ENCODE measurements at places on chromosomes 11 and 22.

DNA sequence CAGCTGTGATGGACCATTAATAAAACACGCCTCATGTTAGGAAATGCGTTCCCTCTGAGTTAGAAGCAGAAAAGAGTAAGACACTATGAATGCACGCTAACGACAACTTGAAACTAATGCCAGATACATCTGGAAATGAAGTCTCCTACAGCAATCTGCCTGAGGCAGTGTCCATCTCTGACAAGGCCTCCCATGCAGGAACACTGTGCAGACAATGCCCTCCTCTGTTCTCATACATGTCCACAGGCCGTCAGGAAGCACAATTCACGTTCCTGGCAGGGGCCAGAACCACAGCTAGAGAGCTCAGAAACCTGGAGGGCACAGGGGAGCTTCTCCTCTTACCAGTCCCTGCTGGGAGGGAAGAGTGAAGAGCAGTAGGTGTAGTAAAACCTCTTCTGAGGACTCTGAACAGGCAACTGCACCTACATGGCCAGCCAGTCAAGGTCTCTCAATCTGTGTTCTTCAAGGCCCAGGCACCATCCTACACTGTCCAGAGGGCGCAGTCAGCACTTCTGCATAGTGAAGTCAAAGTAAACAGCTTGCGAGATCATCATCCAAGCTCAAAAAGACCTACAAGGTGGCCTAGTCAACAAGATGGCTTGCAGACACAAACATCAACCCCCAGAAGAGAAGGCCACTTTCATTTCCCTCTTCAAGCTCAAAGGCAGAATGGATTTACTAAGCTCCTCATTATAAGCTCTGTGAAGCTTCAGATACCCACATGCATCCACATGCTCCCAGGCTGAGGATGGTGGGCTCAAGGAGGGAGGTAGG, 41.5 kb upstream of the CYP2D6 start:
- DNase-seq = no peak

GRCh38 chr11:9838229-9838628, 174.4 kb downstream of the SWAP70 start:
- DNase-seq = no peak

- no peak for DNase-seq
Measured at GRCh38 chr11:45894555-45895247, 9.2 kb downstream of the MAPK8IP1 start.

- no peak for DNase-seq
Measured at GRCh38 chr11:57210781-57211180, 26.3 kb downstream of the APLNR start.

- no peak for DNase-seq
Measured at GRCh38 chr11:47994417-47994816, 14.1 kb downstream of the PTPRJ start.

GRCh38 chr22:30809086-30809485, 114.4 kb downstream of the OSBP2 start:
- DNase-seq = no peak

GRCh38 chr11:76602431-76602861, 68.1 kb downstream of the LRRC32 start:
- no peak for DNase-seq

DNA sequence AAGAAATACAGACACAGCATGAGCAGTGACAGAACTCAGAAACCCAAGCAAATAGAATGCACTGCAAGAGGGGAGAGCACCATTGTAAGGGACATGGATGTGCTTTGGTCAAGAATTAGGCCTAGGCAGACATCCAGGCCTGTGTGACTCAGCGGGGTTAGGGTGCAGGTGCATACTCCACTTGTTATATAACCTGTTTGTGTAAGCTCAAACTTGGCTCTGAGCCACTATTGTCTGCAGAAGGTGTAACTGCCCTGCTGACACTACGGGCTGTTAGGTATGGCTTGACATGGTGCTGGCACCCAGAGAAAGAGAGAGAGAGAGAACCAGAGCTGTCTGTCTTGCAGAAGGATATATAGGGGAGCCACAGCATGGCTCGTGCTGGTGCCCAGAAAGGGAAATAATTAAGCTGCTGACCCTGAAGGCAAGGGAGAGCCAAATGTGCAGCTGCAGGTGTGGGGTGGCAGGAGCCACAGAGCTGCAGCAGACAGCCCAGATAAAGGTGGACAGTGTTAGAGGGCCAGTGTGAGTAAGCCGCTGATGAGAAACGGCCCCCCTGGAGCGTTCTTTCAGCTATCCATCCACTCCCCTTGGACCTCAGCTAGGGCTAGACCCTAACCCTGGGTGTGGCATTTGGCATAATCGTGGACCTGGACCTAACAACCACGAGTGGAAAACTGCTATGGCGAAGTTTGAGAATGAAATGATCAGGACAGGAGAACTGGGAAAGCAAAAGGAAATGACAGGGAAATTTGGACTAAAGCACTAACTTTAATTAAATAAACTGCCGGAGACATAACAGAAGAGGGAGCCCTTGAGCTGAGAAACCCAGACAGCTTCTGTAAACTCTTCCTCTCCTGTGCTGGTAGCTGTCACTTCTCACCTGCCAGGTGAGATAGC, 253.0 kb upstream of the CCDC179 start:
- no peak for DNase-seq

DNA sequence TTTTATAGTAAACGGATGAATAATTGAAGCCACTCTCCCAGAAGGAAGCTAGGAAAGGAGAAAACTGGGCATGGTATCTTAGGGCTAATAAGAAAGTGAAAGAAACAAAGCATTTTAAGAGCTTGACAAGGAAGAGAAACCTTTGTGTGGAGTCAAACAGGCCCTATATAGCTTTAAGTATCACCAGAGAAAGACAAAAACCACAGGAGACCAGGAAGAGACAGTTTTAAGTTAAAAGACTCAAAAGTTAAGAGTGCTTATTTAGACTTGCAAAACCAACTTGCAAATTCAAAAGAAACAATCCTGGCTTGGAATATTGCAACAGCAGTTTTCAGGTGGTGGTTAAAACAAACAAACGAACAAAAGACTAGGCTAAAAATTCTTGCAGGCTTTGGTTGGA, 3.4 kb downstream of the PAK1 start:
- DNase-seq = no peak

- no peak for DNase-seq
Measured at GRCh38 chr22:28989912-28990311, 71.7 kb downstream of the C22orf31 start.

DNA sequence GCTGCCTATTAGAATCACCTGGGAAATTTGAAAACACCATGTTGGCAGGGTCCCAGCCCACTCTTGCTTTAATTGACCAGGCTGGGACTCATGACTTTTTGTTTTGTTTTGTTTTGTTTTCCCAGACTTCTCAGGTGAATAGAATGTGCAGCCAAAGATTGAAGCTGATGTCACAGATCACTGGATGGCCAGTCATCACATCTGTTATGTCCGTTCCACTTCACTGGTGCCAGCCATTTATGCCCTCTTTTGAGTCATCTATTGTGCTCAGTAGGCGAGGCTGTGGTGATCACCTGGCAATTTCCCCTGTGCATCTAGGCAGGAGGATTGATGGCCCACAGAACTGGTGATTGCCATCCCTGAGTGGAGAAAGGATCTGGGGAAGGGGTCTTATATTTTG, 297.3 kb downstream of the INSC start:
- no peak for DNase-seq

GRCh38 chr11:111438846-111439520, 59.9 kb upstream of the POU2AF1 start:
- no peak for DNase-seq

GRCh38 chr11:95256321-95256779, 25.3 kb upstream of the SESN3 start:
- DNase-seq = no peak

- no peak for DNase-seq
Measured at GRCh38 chr11:126547161-126547560, 191.7 kb downstream of the ST3GAL4 start.

GRCh38 chr11:114163830-114164401, 104.4 kb downstream of the ZBTB16 start:
- DNase-seq = no peak

DNA sequence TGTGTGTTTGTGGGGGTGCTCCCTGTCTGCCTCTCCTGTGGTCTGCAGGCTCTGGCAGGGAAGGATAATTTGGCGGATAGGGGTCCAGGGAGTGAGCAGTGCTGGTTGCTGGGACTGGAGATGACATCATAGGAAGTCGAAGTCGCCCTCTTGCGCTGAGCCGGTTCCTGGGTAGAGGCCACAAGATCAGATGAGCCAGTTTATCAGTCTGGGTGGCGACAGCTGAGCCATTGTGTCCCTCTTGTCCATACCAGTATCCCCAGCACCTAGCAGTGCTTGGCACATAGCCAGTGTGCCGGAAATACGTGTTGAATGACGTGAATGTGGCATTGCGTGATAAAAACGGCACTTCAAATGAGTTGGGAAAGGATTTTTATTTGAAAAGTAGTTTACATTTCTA, 9.8 kb downstream of the APOL5 start:
- no peak for DNase-seq

- DNase-seq = no peak
Measured at GRCh38 chr22:47402876-47403525, 640.6 kb downstream of the TBC1D22A start.

GRCh38 chr22:41022470-41023298, 69.7 kb upstream of the EP300 start:
- DNase-seq = peak; percentile 78

GRCh38 chr11:1967641-1968225, 20.6 kb downstream of the MRPL23 start:
- no peak for DNase-seq

- DNase-seq = no peak
Measured at GRCh38 chr11:45054956-45055355, 91.5 kb upstream of the PRDM11 start.

DNA sequence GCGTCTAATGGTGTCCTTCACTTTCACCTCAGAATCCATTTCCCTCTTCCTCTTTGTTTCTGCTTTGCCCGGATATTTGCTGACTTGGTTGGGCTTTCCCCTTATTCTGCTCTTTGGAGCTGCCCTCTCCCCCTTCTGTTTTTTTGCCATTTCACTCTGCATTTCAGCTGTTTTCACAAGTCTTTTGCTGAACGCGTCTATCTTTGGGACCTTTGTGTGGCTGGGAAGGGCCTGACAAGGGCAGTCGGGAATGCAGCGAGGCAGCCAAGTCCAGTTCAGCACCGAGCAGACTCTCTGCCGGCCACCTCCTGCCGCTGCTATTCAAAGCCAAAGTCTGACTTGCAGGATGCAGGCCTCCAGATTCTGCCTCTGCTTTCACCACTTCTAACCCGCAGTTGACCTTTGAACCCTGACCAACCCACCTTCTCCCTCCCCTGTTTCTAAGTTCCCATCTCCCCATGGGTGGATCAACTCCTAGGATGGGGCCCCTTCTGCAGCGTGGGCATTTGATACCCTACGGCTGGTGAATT, 38.2 kb downstream of the FEZ1 start:
- no peak for DNase-seq

GRCh38 chr11:115678942-115679341, 174.7 kb upstream of the CADM1 start:
- DNase-seq = no peak

GRCh38 chr11:17918049-17918605, 94.7 kb downstream of the SERGEF start:
- DNase-seq = no peak

GRCh38 chr11:121589946-121590537, 137.3 kb upstream of the SORL1-AS1 start:
- DNase-seq = no peak

- no peak for DNase-seq
Measured at GRCh38 chr22:32802237-32802765, 796 bp downstream of the TIMP3 start.
